ENCODE measurements at places on chromosomes 3 and 15.

DNA sequence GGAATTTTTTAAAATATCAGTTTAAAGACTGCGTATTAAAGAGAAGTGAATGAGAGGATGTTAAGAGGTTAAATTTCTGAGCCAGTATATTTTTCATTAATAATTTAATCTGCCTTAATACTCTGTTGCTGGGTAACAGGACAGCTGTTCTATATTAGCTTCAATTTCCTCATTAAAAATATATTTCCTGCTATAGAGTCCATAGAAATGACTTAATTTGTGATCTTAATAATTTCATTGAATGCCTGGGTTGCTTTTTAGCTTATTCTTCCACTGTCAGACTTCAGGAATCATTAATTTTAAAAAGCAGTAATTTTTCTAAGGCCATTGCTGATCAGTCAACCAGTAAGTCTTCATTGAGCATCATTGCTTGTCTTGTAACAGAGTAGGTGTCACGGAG lies 129.0 kb downstream of the THSD4 start:
- no peak for DNase-seq

GRCh38 chr3:102483556-102483955 lies 48.7 kb downstream of the ZPLD1 start:
- DNase-seq, result no peak

GRCh38 chr3:10310578-10310977 lies 10.3 kb downstream of the SEC13 start:
- DNase-seq, result no peak

- no peak for DNase-seq
Measured at GRCh38 chr15:97903560-97903959, 56.9 kb upstream of the ARRDC4 start.

- DNase-seq, result no peak
Measured at GRCh38 chr3:78881501-78881900, 886.3 kb downstream of the ROBO1 start.

DNA sequence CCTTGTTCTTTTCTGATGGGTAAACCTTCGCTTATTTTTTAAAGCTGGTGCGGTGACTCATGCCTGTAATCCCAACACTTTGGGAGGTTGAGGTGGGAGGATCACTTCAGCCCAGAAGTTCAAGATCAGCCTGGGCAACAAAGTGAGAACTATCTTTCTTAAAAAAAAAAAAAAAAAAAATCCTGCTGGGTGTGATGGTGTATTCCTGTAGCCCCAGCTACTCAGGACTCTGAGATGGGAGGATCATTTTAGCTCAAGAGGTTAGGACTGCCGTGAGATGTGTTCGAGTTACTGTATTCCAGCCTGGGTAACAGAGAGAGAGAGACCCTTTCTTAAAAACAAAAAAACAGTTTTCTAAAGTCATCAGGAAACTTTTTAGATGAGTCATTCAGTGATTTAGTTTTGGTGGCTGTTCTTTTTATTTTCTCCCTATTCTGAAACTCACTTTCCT lies 37.7 kb downstream of the SLMAP start:
- DNase-seq, result no peak

DNA sequence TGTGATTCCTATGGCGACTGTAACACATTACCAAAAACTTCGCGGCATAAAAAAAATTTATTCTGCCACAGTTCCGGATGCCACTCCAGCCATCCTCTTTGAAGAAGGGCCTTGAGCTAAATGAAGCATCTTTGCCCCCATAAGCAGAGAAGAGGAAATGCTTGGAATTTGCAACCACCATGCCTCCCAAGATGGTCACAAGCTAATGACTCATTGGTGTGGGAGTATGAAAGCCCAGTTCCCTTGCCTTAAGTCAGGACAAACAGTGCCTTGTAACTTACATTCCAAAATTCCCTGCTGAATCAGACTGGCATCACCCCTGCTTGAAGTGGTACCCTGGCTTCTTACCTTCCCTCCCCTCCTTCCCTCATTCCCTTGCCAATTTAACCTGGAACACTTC lies 1077.4 kb downstream of the EPHA3 start:
- DNase-seq, result no peak

DNA sequence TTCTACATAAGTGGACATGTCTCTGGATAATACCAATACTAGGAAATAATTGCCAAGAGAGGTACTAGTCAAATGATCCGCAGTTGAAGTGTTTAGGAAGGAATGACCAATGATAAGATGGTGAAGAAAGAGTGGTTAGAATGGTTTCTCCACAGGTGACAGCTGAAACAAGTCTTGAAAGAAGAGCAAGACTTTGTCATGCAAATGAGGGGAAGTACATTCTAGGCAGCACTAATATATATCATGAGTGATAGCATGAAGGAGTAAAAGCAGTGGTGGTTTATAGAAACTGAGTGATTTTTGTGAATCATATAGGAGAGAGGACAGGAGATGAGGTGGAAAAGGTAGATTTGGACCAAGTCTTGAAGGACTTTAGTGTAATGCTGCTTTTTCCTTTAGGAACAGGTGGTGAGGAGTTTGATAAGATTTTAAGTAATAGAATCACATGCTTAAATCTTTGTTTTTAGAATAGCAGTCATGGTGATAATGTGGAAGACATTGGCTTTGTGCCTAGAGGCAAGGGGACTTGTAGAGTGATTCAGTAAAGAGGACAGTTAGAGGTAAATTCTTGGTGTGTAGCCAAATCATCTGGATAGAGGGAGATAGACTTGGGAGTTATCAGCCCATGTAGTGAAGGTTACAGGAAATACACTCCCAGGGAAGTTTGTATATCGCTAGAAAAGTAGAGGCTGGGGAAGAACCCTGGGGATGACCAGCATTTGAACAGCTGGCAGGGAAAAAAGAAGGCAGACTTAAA lies 31.9 kb downstream of the SLMAP start:
- no peak for DNase-seq

DNA sequence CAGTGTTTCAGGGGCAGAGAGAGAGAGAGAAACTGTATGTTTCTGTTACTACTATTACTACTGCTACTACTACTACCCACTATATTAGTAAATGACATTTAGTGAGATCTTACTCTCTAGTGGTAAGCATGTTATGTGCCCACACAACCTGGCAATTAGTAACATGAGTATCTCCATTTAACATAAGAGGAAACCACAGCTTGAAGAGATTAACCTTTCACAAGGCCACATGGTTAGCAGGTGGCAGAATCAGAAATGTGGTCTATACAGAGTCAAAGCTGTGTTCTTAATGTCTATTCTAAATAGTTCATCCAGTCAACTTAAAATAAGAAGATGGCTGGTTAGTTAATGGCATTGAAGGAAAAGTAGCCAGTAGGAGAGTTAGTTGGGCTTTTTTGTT lies 961.6 kb downstream of the MCTP2 start:
- no peak for DNase-seq

DNA sequence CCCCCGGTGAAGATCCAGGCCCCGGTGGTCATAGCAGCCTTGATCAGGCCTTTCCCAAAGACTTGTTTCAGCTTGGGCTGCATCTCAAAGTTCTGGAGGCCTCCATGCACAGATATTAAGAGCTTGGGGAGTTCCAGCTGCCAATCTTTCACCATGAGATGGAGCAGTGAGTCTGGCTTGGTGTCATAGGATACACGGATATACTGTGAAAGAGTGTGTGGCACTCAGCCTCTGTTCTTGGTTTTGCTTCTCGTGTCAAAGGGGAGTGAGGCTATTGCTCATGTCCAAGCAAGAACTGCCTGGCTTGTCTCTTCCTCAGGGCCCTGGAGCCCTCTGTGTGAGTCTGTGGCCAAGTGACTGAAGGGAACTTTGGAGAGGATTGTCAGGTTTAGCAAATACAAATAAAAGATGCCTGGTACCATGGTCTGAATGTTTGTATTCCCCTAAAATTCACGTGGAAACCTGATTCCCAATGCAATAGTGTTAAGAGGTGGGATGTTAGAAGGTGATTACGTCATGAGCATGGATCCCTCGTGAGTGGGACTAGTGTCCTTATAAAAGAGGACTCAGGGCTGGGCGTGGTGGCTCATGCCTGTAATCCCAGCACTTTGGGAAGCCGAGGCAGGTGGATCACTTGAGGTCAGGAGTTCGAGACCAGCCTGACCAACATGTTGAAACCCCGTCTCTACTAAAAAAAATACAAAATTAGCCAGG lies 33.5 kb downstream of the TRPM1 start:
- no peak for DNase-seq

GRCh38 chr15:48940508-48940907 lies 23.2 kb downstream of the SHC4 start:
- DNase-seq, result no peak
